ENCODE measurements at places on chromosomes 7 and 10.

- DNase-seq = no peak
These were observed 17.0 kb upstream of the INSIG1 start for GRCh38 chr7:155280446-155281397.

GRCh38 chr10:115003396-115003795 is 65.4 kb downstream of the TRUB1 start:
- DNase-seq = no peak

GRCh38 chr10:17665747-17666146 is 21.8 kb downstream of the STAM start:
- DNase-seq = peak; percentile 51

DNA sequence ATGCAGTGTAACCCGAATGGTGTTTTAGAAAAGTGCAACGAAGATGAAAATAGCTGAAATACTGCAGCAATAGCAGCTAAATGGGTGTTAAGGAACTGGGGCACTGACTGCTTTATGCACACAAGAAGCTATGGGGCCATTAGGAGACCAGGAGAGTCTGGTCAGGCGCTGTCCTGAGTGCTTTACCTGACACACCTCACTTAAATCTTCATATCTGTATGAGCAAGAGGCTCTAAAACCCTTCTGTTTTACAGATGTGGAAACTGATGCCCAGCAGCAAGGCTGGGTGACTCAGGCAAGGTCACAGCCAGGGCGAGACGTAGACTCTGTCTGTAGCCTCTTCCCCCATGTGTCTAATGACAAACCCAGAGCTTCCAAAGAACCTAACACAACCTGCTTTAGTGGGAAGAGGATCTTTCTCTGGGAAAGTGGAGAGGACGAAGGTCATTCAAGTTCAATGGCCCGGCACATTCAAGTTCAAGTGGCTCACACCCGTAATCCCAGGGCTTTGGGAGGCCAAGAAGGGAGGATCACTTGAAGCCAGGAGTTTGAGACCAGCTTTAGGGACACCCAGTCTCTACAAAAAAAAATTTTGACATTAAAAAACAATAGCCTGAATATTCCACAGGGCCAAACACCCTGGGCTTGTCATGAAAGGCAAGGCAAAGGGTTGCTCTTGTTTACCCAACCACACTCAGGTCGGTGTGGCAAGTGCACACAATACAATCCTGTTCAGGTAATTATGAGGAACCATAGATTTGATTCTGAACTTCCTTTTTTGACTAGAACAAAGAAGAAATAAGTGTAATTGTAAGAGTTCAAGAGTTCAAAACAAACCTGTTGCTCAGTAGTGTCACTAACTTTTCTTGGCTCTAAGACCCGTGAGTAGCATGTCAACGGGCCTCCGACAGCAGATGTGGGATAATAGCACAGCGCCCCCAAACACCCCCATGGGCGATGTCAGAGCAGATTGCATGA is 53.7 kb upstream of the KLF6 start:
- DNase-seq = no peak

DNA sequence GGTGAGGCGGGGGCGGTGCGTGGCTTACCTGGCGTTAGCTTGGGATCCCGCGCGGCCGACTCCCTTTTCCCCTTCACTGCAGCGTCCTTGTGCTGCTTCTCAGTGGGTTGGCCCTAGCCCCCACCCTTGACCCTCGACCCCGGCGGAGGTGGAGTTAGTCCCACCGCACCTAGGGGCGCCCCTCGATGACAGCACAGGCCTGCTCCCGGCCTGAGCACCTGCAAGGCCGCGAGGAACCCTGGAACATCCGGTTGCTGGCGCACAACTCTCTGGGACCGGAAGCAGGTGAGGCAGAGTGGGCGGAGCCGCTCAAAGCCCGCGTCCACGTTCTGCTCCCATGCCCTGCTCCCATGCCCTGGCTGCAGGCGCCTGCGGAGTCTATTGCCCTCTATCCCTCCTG is 266.9 kb downstream of the USP6NL start:
- no peak for DNase-seq

GRCh38 chr10:30811276-30812017 is 181.9 kb upstream of the LYZL2 start:
- no peak for DNase-seq

DNA sequence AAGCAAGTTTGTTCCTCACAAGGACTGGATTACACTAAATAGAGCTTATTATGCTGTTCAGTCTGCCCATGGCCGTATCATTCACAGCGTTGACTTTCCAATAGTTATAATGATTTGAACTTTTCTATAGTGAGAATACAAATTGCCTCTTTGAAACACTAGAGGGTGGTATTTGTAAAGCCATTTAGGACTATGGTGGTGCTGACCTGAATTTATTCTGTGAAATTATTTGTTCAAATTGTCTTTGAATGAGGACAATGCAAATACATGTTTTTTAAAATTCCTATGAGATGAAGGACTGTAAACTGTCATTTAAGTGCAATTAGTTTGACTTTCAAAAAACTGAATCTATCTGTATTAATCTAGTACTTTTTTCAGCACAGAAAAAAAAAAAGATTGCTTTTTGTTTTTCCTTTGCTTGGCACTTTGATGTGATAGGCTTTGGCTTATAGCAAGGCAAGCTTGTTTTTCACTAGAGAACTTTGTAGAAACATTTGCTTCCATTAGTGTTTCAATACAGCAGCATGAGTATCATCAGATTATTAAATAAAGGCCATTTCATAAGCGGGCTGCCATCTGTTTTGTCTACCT is 122.7 kb upstream of the TMEM229A start:
- DNase-seq = no peak

- DNase-seq = no peak
These were observed 44.8 kb downstream of the MALSU1 start for GRCh38 chr7:23343806-23344475.

DNA sequence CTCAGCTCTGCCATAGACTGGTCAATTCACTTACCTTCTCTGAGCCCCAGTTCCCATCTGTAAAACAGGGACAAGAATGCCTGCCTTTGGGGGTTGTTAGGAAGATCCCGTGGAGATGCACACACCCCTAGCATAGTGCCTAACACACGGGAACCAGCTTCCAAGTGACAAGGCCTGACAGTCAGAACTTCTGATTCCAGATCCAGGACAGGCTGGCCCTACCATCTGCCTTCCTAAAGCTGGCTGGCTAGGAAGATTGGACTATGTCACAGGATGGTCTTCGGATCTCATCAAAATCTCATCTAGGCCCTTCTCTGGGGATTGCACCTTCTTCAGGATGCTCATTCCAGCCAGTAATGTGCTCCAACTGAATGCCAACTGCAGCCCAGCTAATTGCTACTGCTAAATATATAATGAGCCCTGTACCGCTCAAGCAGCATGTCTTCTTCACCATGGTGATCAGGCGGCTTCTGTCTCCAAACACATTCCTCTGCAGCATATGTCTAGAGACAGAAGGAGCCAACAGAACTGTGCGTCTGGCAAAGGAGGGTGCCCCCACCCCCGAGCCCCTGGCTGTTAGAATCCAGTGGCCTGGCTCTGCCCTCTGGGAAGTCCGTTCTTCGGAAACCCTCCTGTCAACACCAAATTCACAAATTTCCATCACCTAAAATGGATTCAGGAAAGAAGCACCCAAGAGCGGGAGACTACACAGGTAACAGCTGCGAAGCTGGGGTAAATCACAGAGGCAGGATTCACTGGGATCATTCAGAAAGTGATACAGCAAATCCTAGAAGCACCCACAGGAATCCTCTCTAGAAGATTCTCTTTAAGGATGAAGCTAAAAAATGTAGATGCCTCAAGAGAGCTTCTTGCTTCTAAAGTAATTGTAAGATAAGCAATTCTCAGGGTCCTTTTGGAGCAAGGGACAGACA is 142.1 kb upstream of the EEPD1 start:
- no peak for DNase-seq

GRCh38 chr7:141167381-141167964 is 93.6 kb downstream of the TMEM178B start:
- no peak for DNase-seq

DNA sequence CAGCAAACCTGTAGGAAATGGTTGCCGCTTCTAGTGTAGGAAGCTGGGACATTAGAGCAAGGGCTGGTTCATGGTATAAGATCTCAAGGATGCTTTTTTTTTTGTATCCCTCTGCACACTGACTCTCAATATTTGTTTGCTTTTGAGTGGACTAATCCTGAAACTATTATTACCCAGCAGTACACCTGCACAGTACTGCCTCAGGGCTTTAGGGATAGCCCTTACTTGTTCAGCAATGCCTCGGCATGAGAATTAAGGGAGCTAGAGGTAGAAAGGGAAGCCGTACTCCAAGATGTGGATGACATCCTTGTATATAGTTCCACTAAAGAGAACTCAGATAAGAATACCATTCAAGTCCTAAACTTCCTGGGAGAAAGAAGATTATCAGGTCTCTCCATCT is 70.5 kb downstream of the COPG2 start:
- DNase-seq = no peak

DNA sequence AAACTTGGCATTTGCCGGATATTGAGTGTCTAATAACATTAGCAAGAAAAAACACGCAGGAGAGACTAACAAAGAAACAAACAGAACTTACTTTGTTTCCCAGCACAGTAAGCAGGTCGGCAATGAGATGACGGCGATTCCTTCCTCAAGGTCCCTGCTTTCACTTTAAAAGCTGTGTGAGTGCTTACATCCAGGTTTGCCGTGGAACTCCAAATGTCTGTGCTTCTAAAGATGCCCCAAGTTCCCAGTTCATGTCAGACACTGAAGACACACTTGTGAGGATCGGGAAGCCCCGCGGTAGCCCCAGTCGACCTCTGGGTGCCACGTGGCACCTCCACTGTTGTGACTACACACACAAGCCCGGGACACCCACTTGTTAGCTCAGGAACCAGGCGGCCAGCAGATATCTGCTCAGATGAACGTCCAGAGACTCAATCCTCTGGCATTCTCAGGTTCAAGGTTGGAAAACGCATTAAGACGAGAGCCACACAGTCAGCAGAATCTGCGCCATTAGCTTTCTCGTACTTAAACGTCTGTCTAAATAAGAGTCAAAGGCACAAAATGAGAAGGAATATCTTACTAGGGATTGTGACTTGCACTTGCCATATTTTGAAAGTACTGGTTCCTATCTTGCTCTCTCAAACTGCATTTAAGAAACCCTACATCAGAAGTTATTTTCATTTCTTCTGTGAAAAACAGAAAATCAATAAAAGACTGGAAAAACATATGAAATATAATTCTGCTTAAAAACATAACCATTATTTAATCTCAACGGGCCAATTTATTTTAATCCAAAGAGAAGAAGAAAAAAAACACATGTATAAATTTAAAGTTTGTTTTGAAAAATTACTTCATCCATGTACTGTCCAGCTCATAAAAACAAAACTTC is 207.6 kb upstream of the KLF14 start:
- DNase-seq = no peak

- no peak for DNase-seq
These were observed 104.6 kb upstream of the KIF5B start for GRCh38 chr10:32160864-32161263.

DNA sequence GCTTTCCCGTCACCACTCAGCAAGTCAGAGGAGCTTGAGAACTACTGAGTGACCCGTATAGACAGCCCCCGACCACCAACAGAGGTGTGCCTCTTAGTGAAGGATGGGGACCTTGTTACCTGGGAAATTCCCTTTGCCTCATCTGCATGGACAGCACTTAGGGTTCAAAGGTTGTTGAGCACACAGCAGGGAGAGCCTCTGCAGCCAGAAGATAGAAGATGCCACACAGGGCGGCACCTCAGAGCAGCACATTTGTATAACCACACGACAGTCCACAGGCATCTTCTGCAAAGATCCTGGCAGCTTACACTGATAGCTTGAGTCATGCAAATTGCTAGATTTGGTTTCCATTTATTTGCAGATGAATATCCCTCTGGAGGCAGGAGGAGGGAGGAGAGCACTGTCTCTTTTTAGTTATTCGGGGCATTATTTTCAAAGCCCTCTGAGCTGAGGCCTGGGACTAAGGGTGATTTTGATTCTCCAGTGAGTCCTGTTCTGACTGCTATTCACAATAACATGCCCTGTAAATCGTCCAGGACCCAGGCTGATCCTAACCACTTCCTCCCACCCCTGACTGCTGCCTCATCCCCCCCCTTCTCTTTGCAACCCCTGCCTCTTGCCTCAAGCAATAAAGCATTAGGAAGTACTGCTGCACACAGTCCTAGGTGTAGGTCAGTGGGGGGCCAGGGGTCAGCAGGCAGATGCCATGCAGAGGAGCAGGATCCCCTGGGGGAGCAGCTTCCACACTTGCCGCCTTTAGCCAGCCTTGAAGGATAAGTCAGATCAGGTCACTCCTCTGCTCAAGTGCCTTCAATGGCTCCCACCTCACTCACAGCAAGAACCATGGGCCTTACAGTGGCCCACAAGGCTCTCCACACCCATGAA is 24.6 kb upstream of the INMT start:
- no peak for DNase-seq

- DNase-seq = no peak
These were observed 46.7 kb upstream of the ZMIZ1 start for GRCh38 chr10:79021948-79022499.

DNA sequence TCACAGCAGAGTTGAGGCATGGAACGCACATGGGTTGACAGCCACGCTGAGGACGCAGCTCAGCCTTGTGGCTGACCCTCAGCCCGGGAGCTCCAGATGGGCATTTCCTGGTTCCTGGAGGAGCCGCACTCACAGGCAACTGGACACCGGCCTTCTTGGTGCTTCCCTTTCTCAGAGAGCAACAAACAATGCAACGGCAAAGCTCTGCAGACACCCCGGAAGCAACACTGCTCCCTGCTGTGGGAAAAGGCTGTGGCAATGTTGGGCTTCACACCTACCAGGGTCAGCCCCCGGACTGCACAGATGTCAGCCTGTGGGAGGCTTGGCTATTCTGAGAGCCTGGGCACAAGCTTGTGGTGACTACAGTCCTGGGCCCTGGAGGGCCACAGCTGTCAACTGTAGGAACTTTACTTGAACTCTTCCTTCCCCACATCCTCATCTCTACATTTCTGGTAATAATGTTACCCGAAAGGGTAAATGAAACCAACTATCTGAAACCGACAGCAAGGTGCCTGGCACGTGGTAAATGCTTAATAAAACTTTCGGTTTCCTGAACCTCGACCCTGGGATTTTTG is 597.5 kb upstream of the MKI67 start:
- no peak for DNase-seq

DNA sequence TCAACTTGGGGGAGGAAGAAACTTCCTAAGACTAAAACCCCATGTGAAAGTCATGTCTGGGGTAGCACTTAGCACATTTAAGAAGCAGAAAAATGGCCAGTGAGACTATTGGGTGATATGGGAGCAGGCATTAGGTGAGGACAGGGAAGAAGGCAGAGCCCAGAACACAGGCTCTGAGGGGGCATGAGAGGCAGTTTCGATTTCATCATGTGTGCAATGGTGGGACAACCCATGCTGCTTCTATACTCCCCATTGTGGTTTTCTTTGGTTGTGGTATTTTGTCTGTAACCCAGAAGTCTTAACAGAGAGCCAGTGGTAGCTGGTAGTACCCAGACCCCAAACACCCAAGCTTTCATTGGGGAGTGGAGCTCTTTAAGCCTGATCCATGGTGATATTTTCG is 752.0 kb downstream of the GRID1 start:
- no peak for DNase-seq

- no peak for DNase-seq
These were observed 25.3 kb upstream of the C10orf53 start for GRCh38 chr10:49654036-49654693.

GRCh38 chr10:72058347-72058898 is 29.9 kb downstream of the SPOCK2 start:
- DNase-seq = no peak

All from HS-27A (cell line).